EL (cell line): ENCODE measurements at places on chromosomes 3 and 15.

DNA sequence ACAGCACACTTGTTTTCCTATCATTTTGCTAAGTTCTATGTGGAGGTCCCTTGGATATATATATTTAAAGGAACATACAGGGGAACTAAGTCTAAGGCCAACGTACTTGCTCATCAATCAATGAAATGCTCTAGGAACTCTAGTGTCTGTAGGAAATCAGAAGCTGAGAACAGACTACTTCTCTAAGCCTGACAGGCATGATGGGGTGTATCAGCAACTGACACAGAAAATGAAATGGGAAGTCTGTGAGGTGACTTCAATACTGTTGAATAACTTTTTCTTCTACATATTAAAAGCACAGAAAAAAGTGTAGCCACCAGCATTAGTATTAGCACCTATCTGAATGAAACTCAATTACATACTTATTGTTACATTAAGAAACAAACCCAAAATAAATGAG, 56.9 kb upstream of the CSPG5 start:
- no peak for DNase-seq

DNA sequence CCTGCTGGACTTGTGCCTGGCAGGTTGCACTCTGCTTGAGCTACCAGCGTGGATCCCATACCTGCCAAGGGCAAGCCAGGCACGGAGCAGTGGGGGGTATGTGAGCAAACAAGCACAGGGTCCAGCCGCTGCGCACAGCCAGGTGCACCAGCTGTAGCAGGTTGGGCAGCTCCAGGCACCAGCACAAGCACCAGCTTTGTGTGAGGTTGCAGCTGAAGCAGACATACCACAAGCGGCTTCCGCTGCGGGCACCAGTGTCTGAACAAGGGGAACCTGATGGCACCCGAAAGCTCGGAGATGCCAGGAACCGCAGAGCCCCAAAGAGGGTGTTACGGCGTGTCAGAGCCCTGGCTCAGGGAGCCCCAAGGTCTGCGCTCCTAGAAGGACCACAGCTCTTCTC, 472.7 kb upstream of the ARL6 start:
- DNase-seq: no peak

GRCh38 chr15:95499397-95499796, 831.1 kb upstream of the NR2F2 start:
- DNase-seq: no peak

GRCh38 chr3:38224357-38224756, 41.3 kb upstream of the SLC22A13 start:
- DNase-seq: no peak

DNA sequence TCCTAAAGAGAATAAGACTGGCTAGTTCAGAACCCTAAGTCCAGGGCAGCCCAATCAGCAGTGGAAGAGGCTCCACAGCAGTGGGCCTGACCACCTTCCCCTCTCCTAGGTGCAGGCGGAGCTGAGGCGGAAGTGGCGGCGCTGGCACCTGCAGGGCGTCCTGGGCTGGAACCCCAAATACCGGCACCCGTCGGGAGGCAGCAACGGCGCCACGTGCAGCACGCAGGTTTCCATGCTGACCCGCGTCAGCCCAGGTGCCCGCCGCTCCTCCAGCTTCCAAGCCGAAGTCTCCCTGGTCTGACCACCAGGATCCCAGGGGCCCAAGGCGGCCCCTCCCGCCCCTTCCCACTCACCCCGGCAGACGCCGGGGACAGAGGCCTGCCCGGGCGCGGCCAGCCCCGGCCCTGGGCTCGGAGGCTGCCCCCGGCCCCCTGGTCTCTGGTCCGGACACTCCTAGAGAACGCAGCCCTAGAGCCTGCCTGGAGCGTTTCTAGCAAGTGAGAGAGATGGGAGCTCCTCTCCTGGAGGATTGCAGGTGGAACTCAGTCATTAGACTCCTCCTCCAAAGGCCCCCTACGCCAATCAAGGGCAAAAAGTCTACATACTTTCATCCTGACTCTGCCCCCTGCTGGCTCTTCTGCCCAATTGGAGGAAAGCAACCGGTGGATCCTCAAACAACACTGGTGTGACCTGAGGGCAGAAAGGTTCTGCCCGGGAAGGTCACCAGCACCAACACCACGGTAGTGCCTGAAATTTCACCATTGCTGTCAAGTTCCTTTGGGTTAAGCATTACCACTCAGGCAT, 33.7 kb downstream of the VIPR1 start:
- DNase-seq: peak; percentile 36

- DNase-seq: peak; percentile 51
These were observed 86.5 kb upstream of the FOXB1 start for GRCh38 chr15:59917504-59918157.

- DNase-seq: no peak
These were observed 110.6 kb upstream of the TLE3 start for GRCh38 chr15:70208332-70208731.

- no peak for DNase-seq
These were observed 172.8 kb downstream of the KCNMB2 start for GRCh38 chr3:178709051-178709450.

GRCh38 chr15:85826756-85827515, 32.2 kb upstream of the KLHL25 start:
- no peak for DNase-seq

DNA sequence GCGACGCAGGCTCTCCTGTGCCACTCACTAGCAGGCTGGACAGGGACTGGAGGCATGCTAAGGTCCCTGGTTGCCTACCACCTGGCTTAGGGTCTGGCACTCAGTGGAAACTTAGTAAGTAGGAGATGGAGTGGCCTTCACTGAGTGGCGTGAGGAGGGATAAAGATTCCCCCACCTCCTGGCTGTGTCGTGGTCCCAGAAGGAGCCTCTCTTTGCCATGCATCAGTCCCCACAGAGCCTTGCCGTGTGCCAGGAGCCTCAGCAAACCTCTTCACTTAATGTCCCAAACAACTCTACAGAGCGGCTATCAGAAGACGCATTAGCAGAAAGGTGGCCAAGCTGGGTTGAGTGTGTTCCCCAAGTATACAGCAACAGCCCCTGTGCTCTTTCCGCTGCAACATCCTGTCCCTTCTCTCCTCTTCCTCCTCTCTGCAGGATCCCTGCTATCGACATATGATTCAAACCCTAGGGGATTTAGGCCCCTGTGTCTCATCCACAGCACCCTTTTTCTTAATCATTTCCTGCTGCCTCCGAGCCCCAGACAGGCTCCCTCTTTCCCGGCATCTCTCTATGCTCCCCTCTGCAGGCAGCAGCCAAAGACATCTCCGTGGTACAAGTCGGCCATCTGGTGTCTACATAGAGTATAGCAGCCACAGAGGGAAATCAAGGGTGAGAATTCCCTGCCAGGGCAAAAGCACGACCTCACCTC, 66.7 kb downstream of the SLC6A1 start:
- DNase-seq: peak; percentile 87

DNA sequence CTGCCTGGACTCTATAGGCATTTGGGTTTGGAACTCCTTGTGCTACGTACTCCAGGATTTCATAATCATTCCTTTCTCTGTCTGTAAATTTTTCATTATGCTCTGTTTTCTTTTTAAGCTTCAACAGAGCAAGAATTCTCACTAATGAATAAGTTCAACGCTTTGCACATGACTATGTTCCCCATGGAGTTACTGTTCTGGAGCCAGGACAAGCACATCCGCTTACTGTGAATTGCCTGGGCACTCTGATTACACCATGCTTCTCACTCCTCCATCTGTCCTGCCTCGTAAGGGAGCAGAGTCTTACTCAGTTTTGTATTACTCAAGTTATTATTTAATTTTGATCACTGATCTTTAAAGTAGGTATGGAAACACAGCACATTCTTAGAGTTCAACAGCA, 472.7 kb downstream of the RAP2B start:
- no peak for DNase-seq

GRCh38 chr3:131349946-131350347, 31.6 kb upstream of the NUDT16 start:
- DNase-seq: peak; percentile 97

GRCh38 chr15:84003791-84004503, 231.6 kb upstream of the GOLGA6L4 start:
- DNase-seq: no peak

DNA sequence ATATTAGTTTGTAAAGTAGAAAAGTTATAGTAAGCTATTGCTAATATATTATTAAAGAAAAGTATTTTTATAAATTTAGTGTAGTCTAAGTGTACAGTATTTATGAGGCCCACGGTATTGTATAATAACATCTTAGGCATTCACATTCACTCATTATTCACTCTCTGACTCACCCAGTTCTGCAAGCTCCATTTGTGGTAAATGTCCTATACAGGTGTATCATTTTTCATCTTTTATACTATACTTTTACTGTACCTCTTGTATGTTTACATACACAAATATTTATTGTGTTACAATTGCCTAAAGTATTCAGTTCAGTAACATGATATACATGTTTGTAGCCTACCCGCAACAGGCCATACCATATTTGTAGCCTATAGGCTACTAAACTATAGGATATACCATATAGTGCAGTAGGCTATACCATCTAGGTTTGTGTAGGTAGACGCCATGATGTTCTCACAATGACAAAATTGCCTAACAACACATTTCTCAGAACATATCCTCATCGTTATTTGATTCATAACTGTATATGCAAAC, 246.8 kb upstream of the ALCAM start:
- DNase-seq: no peak
